Choroid plexus epithelial cell (primary cell): ENCODE measurements at places on chromosomes 4 and X.

DNA sequence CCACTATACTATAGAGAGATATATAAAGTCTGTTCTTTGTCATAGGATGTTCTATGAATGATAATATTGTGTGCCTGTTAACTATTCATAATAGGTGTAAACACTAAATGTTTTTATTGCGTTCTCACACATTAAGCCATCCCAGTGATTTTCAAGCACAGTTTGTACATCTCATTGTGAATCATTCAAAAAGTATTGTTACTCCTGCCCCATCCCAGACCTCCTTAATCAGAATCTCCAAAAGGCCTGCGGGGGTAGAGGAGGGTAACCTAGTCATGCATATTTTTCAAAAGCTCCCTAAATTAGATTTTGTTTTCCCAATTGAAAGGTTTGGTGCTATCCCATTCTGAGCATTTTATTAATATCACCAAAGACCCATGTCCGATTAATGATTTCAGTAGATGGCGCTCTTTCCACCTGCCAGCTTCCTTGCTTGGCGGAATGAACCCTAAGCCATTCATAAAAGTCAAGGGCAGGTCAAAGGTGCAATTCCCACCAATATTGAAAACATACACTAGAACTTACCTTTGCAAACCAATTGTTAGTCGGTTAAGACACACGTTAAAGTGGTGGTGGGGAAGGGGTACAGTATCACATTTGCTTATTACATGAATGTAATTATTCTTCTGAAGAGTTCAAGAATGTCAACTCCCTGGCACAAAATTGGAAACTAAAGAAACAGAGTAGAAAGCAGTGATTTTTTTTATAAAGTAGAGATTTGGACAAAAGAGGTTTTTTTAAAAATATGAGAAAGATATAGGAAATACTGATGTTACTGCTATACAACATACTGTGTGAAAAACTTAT is 5.8 kb upstream of the TET2 start:
- DNase-seq = peak; percentile 52

- DNase-seq = no peak
Measured at GRCh38 chr4:3329887-3330286, 37.1 kb downstream of the RGS12 start.

DNA sequence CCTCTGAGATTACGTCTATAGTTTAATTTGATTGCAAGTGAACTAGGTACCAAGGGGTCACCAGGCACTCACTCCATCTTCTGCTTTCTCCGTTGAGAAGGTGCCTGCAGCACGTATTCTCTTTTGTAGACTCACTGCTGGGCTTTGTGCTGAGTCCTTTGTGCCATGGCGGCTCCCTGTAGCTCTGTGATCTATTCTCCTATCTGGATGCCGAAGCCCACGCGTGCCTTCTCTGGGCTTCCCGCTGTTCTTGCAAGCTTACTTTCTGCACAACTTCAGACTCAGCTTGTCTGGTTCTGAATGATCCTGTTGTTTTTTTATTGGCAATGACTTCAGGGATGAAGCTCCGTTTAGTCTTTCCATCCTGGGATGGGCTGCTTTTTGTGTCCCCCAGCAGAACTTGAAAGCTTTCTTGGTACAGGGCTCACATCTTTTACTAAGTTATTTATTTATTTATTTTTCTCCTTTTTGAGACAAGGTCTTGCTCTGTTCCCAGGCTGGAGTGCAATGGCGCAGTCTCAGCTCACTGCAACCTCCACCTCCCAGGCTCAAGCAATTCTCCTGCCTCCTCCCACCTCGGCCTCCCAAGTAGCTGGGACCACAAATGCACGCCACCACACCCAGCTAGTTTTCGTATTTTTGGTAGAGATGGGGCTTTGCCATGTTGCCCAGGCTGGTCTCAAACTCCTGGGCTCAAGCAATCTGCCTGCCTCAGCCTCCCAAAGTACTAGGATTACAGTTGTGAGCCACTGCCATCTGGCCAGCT is 100.9 kb upstream of the NKX1-1 start:
- no peak for DNase-seq

DNA sequence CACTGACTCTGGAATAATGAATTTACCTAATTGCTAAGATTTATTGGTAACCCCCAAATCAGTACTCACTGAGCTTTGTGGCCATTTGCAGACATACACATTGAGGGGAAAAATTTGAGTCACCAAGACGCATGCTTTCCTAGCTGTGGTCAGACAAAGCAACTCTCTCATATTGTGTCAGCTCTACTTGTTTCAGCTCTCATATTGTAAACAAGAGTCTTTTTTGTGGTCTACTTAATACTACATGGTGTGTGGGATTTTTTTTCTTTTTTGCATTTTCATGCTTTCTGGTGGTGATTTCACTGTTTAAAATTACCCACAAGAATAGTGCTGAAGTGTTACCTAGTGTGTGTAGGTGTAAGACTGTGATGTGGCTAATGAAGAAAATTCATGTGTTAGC is 428.2 kb upstream of the GALNT7 start:
- no peak for DNase-seq

- no peak for DNase-seq
Measured at GRCh38 chr4:40881851-40882250, 132.1 kb downstream of the NSUN7 start.

- DNase-seq = no peak
Measured at GRCh38 chr4:36277533-36277932, 3.9 kb upstream of the DTHD1 start.

- DNase-seq = peak; percentile 43
Measured at GRCh38 chrX:15947648-15948317, 93.2 kb upstream of the AP1S2 start.

DNA sequence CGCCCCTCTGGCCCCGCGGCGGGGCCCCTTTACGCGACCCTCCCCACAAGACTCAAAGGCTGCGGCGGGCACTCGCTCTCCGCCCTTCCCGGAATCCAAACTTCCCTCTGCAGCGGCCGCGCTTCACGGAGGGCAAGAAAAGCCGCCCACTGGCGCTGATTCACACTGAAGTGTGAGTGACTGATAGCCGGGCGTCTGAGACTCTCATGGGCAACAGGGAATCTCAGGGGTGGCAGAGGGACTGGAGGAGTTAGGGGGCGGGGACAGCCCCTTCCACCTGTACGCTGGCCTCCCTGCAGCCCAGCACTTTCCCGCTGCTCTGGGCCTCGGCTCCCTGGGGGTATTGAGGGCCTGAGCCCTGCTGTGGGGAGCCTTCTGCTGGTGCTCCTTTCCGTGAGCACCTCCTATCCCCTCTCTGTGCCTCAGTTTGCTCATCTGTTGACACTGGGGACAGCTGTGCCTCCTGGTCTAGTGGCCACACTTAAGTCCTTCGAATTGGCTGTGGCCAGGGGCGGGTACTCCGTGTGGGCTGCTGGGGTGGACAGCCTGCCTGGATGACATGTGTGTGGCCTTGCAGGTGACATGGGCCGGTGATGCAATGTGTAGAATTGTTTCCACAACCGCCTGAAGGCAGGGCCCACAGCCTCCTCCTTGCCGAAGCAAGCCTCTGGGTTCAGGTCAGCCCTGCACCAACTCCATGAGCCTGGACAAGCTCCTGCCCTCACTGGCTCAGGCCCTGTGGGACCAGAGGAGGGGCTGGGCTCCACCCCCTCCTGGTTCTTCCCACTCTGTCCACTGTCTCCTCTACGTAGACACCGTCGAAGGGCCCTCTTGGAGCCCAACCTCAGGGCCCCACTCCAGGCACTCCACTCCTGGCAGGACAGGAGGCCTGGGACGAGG is 951 bp downstream of the SH3BP2 start:
- DNase-seq = peak; percentile 57

DNA sequence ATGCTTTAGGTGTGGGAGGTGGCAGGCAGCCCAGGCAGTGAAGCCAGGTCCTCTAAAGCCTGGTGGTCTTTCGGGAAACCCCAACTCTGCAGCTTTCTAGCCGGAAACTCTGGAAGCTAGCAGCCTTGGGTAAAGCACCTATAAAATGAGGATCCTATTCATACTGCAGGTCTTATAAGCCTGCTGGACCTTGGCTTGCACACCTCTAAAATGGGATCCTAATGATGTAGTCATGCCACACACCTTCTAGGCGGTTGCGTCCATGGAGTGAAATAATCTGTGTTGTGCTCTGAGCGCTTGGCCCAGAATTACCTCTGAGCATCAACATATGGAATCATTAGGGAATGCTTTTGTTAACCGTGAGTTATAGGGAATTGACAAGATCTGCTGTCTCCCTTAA is 36.0 kb upstream of the STS start:
- no peak for DNase-seq
